ENCODE measurements at places on chromosomes 3 and 15. TPM values are rescaled to one million over a fixed set of nuclear protein-coding genes. Genes with fewer than 3 reads are reported as not detected.

The SLC9A9 gene
- total RNA-seq: 0.71 TPM

The TM4SF18 gene
- 4.2 TPM for total RNA-seq

The WDR72 gene
- 5.3 TPM for total RNA-seq

The CHRM5 gene
- not detected for total RNA-seq

The C3orf22 gene
- not detected for total RNA-seq

The NCKIPSD gene
- 5.9 TPM for total RNA-seq

The ARPP21 gene
- total RNA-seq: not detected

The MIX23 gene
- total RNA-seq: 12.7 TPM

The SLC24A5 gene
- total RNA-seq: not detected

The WWTR1 gene
- 33.5 TPM for total RNA-seq

The ADGRG7 gene
- 0.12 TPM for total RNA-seq

DNA sequence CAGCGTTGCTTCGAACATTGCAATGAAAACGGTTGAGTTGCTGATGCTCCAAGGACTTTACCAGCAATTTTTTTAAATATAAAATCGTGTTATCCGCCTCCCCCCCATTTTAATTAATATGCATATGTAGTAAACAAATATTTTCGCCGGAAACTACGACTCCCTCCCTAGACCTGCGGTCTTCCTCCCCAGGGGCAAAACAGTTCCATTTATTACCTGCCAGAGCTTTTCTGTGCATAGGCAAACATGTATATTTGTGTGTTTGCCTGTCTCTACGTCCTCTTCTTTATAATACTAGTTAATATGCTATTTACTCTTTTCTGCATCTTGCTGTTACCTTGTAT lies 593 bp upstream of the RSL24D1 start:
- DNase-seq: no peak

GRCh38 chr3:107013641-107014040 lies 363.6 kb upstream of the CCDC54 start:
- DNase-seq: no peak

GRCh38 chr3:67296039-67296892 lies 298.2 kb downstream of the KBTBD8 start:
- no peak for DNase-seq

GRCh38 chr3:148331081-148331846 lies 366.4 kb upstream of the AGTR1 start:
- DNase-seq: no peak

DNA sequence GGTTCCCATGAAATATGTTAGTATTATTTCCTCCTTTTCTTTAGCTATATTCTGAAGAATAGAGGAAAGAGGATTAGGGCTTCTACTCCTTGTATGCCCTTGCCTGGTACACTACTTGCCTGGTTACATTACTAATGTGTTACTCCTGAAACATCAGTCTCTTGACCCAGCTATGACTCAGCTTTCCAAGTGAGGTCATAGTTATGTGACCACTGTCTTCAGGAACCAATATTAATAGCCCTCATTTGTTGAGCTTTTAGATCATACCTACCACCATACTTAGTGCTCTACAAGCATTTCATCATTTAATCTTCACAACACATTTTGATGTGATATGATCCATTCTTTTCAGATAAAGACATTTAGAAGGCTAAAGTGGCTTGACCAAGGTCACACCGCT lies 60.3 kb downstream of the CMSS1 start:
- no peak for DNase-seq

DNA sequence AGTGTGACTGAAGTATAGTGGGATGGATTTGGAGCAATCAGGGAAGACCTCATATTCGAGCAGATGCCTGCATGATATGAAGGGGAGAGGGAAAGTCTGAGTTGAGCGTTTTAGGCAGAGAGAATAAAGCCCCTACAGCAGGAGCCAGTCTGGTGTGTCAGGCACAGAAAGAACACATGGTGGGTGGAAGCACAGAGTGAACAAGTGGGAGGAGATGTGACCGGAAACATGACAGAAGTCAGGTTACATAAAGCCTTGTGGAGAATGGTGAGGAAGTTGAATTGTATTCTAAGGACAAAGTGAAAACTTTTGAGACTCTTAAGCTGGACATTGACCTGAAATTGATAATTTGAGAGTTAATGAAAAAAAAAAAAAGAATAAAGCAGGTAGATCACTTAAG lies 541.0 kb downstream of the PLOD2 start:
- no peak for DNase-seq

DNA sequence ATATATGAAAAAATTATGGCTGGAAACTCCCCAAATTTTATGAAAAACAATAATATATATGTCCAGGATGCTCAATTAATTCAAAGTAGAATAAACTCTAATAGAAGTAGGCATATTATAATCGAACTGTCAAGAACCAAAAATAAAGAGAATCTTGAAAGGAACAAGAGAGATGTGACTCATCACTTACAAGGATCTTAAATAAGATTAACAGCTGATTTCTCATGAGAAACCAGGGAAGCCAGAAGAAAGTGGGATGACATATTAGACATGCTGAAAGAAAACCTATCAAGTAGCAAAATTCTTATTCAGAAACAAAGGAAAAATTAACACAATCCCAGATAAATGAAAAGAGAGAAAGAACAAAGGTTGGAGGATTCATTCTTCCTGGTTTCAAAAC lies 66.8 kb downstream of the FAIM start:
- DNase-seq: no peak

- no peak for DNase-seq
These were observed 18.6 kb downstream of the LRRFIP2 start for GRCh38 chr3:37155782-37156181.

GRCh38 chr3:54857343-54857742 lies 70.5 kb downstream of the LRTM1 start:
- no peak for DNase-seq

- no peak for DNase-seq
These were observed 216.5 kb upstream of the SEMA6D start for GRCh38 chr15:47500842-47501241.

DNA sequence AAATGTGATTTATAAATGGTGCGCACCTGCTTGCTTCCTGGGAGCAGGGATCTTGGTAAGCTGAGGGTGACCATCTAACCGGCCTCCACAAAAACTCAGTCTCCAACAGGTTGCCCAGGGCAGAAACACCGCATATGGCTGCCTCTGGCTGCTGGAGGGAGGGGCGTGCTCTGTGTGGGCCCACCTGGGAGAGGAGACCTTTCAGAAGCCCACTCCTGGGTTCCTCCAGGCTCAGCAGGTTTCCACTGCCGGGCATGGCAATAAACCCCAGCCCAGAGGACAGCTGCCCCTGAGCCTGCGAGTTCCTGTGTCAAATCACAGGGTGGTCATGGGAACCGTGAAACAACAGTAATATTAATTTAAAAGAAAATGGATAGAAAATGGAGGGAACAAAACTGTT lies 85.6 kb downstream of the OCA2 start:
- DNase-seq: no peak

DNA sequence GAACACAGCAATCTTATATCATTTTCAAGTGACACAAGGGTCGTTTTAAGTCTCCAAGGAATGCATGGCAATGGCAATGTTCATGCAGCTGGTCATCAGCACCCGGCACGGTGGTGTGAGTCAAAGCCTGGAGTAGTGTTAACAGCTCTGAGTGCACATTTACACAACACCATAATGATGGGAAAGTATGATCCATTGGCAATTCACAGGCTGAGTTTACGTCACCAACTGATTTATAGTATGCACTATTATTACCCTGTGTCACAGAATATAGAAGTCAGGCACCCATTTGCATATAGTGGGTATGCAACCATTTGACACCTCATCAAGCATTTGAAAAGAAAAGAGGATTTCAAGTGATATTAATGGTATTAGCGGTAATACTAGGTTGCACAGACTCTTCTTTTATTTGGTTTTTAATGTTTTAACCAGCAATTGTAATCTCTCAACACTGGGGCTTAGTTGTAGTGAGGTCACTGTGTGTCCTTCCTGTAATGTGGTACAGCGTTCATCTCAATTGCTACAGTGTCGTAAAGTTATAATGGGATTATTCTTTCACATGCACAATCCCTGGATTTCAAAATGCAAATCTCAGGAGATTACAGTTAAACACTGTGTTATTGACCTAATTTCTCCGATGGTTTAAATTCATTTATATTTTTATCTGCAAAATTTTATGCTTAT lies 113.8 kb downstream of the C3orf38 start:
- no peak for DNase-seq

GRCh38 chr15:52804526-52805081 lies 14.5 kb upstream of the ONECUT1 start:
- no peak for DNase-seq

DNA sequence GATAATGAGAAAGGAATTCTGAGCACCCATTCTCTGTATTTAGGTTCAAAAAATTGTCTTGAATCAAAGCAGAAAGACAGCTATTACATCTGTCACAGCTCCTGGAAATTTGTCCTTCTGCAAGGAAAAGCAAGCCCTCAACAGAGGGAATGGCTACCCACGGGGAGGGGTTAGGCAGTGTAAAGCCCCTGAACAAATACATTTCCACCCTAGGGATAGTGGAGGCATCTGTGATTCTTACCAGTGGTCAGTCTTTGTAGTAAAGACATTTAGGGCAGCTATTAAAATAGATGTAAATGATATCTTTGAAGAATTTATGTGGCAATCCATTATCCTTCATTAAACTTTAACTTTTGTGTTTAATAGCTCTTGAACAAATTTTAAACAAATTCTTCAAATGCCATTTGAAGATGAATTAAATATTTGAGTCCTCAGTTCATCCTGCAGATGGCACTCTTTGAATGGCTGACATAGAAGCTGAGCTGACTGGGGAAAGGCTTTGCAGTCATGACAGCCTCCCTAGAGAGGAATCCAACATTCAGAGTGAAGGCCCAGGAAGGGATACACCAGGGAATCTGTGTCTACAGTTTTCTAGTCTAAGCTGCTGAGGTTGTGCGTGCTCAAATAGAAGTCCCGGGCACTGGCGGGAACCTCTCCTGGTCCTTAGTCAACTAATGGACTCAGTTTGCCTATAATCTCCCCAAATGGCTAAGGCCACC lies 359.7 kb upstream of the ROPN1 start:
- DNase-seq: no peak

DNA sequence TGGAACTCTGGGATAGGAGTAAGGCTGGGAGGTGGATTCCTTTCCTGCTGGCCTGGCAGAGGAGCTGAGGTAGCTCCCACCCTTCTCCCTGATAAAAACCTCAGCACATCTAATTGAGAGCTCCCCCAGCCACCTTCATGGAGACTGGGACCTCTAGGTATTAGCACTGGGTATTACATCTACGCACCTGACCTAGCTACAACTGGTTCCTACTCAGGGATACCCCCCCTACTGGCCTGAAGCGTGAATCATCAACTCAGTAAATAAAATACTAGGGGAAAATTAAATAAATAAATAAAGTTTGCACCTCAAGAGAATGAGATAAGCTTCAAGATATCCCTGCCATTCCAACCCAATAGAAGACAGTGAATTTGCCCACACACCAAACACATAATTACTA lies 140.4 kb downstream of the NEK10 start:
- no peak for DNase-seq

DNA sequence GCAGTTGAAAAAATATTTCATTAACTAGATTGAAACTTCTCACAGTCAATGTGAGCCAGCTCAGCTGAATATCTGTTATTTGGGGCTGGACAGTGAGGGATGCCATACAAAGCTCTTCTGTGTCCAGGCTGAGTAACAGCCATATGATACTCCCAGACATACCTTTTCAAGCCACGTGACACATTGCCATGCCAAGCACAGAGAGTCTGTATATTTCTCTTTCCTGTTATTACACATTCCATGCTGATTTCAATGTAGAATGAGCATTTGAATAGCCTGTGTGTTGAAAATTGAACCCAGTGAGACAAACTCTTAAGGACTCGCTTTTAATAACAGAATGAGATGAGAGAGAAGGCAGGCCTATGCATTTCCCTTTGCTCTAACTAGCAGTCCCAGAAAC lies 334.7 kb upstream of the RASGRP1 start:
- no peak for DNase-seq

DNA sequence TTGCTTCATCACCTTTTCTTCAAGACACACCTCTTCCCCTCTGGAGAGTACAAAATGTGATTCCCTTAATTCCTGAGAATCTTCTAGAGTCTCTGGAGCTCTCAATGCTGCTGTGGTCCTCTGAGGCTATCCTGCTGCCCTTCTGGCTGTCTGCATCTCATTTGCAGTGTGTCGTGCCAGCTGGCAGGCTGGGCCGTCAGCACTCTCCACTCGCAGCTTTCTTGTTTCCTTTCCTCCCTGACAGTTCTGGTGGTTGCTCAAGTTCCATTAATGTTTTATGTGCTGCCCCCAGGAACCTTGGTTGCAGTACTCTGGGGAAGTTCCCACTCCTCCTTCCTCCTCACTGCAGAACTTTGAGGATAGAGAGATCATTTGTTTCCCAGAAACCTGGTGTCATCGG lies 210.8 kb upstream of the ROPN1 start:
- peak; percentile 6 for DNase-seq

- DNase-seq: no peak
These were observed 11.1 kb upstream of the LACTB start for GRCh38 chr15:63110428-63111026.

DNA sequence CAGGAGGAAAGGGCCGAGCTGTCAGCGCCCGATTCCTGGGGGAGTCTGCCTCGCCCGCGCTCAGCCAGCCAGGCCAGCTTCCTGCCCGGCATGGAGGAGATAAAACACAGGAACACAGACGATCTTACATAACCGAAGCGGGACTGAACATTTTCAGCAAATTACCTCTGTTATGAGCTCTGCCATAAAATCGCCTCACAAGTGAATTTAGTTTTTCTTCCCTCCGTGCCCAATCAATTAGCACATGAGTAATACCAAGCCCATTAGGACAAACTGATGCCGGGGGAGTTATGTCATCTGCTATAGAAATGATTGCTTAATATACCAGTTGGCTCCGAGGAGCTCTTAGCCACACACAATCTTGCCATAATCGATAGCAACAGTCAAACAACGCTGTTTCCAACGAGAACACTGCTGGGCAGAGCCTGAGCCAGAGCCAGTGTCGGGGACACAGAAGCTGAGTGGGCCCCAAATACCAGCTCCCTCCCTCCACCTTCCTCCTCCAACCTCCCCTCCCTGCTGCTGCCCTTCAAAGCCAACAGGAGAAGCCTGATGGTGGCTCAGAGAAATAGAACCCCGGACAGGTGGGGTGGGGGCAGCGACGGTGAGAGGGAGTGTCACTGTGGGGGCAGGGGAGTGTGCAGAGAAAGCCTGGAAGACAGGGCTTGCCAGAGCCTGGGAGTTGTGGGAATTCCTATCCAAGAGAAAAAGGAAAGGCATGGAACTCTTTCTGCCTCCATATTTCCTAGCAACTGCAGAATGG lies 279.4 kb upstream of the TLE3 start:
- DNase-seq: peak; percentile 34

GRCh38 chr3:115680803-115681345 lies 57.6 kb downstream of the GAP43 start:
- no peak for DNase-seq

GRCh38 chr3:124435467-124435866 lies 294.8 kb upstream of the UMPS start:
- DNase-seq: no peak

- no peak for DNase-seq
These were observed 275.6 kb upstream of the PROK2 start for GRCh38 chr3:72060447-72061034.

GRCh38 chr3:5035692-5036391 lies 56.6 kb downstream of the BHLHE40 start:
- no peak for DNase-seq

- no peak for DNase-seq
These were observed 478.3 kb upstream of the PPP2R3A start for GRCh38 chr3:135487261-135487660.
